ENCODE measurements at places on chromosomes 1 and 21.

GRCh38 chr1:64871256-64871655 is 95.1 kb downstream of the JAK1 start:
- no peak for ATAC-seq

DNA sequence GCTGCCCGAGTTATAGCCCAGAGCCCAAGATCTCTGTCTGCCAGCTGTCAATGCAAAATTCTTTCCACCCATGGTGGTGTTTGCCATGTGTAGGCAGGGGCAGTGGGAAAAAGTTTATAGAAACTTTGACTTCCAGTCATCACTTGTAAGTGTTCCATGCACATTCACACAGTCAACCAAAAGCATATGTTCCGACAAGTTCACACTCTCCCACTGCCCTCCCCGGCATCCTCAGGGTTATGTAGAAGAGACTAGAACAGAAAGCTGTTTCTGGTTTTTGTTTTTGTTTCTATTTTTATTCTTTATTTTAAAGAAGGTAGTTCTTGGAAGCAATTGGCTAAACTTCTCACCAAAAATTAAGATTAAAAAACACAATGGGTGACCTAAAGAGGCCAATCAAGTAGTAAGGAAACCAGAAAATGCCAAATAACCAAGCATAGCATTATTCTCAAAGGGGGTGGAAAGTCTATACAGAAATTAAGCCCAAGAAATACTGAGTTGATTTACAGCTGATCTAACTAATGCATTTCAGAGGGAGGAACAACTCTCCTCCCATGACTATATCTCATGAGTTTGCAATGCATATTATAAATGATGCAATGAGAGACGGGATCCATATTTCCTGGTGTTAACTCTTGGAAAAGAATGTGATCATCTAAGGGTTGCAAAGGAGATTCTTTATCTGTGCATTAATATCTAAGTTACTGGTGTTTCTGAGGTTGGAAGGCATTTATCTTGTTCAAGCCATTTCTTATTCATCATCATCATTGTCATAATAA is 91.5 kb upstream of the ETS2 start:
- no peak for ATAC-seq

GRCh38 chr1:100799954-100800612 is 80.5 kb downstream of the VCAM1 start:
- no peak for ATAC-seq

DNA sequence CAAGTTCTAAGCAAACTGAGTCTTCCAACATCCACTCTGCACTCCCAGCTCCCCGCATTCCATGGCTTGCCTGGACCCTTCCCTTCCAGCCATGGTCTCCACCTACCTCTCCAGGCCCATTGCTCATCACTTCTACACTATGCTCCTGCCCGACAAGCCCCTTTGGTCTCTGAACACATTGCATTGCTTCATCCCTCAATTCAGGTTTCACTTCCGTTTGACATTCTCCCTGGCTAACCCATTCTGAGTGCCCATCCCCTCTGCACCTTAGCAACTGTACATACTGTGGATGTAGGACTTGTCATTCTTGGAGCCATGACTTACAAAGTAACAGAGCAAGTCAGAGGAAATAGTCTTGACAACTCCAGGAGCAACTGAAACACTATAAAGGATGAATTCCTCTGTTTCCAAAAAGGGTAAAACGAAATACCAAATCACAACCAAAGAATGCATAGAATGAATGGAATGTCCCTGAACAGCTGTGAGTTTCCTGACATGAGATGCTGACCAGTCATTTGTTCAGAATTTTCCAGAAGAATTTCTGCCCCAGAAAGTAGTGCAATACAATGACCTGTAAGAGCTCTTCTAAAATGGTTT is 66.7 kb downstream of the KCNJ6 start:
- no peak for ATAC-seq

- no peak for ATAC-seq
These were observed 170.0 kb downstream of the GRIK3 start for GRCh38 chr1:36864182-36864822.

GRCh38 chr1:151510614-151510956 is 602 bp upstream of the CGN start:
- no peak for ATAC-seq

DNA sequence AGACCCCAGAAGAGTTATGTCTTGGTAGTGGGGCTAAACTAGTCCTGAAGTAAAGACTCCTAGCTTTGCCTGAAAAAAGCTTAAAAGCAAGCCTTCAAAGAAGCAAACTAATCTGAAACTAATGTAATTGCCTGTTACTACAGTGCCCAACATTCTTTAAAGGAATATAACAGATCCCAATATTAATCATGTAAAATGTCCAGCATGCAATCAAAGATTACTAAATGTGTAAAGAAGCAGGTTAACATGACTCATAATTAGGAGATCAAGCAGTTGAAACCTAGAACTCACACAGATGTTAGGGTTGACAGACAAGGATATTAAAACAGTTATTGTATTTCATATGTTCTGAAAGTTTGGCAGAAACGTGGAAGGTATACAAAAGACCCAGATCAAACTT is 17.8 kb downstream of the DYRK1A start:
- ATAC-seq: no peak

DNA sequence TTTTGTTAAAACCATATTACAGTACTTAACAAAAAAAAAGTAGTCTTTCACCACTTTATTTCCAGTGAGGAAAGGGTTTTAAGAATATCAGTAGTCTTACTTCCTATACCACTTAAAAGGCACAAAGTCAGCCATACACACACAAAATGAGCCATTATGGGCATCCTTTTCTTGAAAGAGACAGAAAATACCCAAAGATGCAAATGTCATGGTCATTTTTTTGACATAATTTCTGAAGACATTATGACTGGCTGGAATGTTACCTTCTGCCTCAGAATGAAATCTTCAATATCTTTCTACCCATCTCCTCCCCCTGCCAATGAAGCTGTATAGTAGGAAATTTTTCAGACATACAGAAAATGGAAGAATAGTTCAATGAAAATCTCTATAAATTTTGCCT is 237.7 kb downstream of the SLC45A1 start:
- no peak for ATAC-seq

DNA sequence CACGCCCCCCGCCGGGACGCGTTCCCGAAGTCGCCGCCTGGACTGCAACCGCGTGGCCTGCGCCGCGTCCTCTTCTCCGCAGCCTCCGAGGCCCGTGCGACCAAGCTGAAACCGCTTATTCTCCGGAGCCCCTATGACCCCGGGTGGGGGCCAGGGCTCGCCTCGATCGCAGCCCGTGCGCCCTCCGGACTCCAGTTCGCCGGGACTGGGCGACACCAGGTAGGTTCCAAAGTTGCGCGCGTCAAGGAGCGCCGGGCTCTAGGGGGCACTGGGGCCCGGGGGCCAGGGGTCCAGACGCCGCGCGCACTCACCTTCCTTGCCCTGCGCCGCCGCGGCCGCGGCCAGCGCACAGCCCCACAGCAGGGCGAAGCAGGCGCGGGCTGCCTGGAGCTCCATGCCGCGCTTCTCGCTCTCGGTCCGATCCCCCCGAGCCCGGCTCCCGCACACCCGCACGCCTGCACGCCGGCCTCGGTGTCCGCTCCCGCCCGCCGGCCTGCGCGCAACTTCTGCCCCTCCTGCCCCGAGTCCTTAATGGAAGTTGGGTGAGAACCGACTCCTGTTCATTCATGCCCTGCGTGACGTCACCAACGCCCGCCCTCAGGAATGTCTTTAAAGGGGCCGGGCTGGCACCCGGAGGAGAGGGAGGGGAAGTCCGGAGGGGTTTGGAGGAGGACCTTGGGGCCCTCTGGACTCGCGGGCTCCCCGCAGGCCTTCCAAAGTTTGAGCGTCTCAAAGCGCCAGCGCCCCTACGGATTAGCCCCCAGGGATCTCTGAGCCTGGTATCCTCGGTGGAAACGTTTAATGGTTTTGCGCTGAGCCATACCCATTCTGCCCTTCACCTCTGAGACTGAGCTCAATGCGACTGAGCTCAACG is at the start of gene EPHA2:
Gene EPHA2 (minus strand): TSS at position 533 of the 874 bp plus-strand sequence. CDS start 137 bp downstream, at position 396.
- ATAC-seq: no peak

GRCh38 chr1:21258331-21259134 is 31.7 kb downstream of the ECE1 start:
- no peak for ATAC-seq

GRCh38 chr1:1826356-1827088 is 48.3 kb upstream of the NADK start:
- ATAC-seq: no peak

DNA sequence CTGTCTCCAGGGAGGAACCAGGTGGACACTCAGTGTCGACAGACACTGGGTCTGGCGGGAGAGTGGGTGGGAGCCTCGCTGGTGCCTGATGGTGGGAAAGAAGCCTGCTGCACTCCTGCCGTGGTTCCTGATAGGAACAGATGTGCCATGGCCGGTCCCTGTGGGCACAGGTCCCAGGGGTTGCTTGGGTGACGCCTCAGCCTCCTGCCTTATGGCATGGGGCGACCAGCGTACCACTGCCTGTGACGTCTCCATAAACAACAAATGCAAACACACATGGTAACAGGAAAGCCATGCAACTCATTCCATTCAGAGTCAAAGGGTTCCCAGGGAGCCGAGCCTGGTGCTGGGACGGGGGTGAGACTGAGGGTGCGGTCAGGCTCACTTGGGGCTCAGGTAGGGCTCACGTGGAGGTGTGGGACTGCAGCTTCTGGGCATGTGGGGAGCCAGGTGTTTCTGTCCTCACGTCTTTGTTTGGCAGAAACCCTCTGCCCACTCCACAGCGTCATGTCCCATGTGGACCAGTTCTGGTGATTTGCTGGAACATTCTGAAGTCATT is 34.8 kb downstream of the SNAP47 start:
- ATAC-seq: no peak

DNA sequence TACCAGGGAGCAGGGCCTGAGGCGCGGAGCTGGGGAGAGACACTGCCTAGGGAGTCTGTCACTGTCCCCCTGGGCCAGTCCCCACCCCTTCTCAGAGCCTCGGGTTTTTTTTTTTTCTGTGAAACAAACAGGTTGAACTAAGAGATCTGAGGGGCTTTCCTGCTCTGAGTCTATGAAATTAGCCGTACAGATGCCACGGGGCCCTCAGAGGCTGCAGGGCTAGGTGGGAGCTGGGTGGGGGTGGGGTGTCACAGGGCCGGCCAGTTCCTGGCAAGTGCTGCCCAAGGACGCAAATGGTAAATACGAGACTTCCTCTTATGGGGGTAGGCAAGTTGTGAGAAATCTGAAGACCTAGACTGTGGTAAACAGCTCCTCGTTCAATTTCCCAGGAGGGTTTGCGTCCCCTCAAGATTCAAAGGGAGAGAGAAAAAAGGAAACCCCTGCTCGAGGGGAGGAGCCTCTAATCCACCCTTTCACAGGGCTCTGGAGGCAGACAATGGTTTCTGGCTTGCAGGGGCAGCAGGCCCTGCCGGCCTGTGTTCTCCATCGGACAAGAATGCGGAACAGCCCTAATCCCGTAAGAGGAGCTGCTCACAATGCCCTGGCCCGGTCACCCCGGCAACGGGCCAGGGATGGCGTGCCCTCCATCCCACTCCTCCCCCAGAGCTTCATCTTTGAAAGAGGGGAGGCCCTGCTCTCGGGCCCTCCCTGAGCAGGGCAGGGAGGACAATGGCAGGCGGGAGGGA is 7.8 kb downstream of the NUAK2 start:
- ATAC-seq: peak; percentile 93

- no peak for ATAC-seq
These were observed 243.4 kb downstream of the RHOU start for GRCh38 chr1:228978484-228979324.

DNA sequence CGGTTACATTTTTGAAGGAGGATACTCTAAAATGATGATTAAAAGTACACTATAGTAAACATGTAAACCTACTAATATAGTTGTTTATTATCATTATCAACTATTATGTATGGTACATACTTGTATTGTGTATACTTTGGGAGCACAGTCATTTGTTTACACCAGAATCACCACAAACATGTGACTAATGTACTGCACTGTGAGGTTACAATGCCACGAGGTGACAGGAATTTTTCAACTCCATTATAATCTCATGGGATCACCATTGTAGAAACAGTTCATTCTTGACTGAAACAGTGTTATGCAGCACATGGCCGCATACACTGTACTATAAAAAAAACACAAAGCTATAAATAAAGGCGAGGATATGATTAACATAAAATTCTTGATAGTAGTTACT is 44.3 kb downstream of the GPATCH2 start:
- no peak for ATAC-seq

DNA sequence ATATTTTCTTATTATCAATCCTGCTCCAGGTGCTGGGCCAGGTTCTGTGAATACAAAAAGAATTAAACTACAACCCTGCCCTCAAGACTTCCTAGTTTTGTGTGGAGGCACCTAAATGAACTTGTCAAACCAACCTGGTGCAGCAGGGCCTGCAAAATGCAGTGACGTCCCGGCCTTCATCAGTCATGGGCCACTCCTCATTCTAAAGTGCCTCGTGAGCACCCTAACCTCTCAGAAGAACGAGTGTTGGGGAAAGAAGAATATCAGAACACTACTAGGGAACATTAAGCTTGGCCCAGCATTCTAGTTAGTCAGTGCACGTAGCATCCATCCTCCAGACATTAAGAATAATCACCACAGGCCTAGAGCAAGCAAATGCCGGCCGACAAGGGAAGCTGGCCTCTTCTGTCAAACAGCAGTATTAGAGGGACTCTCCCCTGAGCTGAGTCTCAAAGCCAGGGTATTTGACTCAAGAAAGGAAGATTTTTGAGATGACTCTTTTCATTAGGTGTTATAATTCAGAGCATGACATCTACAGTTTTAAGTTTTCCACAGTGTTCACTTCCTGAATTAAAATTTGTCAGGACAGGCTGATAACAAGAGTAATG is 137.9 kb downstream of the SLC45A1 start:
- ATAC-seq: no peak

DNA sequence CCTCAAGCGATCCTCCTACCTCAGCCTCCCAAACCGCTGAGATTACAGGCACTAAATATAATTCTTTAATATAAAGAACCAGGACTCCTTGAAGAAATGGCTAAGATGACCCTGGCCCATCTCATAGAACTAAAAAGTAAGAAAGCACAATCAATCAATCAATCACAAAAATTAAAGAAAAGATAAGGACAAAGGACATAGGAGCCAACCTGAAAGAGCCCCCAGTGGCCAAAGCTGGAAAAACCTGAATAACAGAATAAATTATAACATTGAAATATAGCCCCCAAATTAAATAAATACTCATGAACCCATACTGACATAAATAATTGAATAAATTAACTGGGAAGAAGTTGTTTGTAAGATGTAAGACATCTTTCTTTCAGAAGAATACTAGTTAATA is 8.9 kb downstream of the NUP210L start:
- ATAC-seq: no peak

DNA sequence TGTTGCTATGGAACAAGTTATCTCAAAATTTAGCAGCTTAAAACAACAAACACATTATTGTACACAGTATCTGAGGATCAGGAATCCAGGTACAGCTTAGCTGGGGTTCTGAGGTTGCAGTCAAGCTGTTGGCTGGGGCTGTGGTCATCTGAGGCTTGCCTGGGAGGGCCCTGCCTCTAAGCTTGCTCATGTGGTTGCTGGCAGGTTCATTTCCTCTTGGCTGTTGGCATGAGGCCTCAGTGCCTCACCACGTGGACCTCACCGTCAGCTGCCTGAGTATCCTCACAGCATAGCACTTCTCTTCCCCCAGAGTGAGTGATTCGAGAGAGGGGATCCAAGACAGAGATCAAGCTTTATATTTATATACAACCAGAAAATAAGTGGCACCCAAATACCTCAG is 18.6 kb downstream of the NTPCR start:
- ATAC-seq: no peak
